ENCODE measurements at places on chromosomes 6 and 20. TPM values are rescaled to one million over a fixed set of nuclear protein-coding genes. Genes with fewer than 3 reads are reported as not detected.
A peak's percentile ranks its signal among the peaks of the same experiment; 100 is the strongest.

DNA sequence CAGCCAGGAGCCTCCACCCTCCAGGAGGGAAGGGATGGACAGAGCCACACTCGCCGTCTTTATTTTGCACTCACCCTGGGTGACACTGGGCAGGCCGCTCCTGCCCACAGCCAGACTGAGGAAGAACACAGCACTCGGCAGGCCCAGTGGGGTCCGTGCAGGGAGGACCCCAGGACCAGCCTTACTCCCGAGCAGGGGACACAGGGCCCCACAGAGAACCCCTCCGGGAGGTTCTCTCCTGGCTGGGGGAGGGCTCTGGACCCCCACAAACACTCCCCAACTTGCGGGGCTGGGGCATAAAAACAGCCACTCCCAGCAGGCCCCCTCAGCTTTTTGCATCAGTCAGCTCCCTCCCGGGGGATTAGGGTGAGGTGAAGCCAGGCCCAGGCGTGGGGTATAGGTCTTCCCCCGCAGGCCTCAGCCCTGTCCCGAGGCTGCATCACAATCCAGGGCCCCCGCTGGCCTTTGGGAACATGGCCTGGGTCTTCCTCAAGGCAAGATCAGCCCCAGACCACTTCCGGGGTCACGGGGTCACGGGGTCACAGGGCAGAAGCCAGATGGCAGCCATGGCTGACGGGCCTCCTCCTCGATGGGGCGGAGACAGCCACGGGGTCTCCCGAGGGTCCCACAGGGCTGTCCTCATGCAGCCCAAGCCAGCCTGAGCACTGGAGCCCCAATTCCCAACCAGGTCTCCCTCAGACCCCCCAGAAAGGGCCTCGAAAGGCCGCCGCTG is 3.2 kb downstream of the TNFRSF6B start:
- no peak for DNase-seq

DNA sequence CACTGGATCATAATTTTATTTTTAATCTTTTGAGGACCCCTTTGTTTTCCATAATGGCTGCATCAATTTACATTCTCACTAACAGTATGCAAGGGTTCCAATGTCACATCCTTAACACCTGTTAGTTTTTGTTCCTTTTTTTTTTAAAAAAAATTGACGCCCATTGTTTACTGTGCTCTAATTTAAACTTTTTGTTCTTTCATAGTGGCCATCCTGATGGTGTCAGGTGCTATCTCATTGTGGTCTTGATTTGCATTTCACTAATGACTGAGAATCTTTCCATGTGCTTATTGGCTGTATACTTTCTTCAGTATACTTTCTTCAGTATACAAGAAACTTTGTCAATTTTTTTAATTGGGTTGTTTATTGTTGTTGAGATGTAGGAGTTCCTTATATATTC is 347.0 kb downstream of the RNGTT start:
- no peak for DNase-seq

Gene SALL4
- total RNA-seq: 2.7 TPM

DNA sequence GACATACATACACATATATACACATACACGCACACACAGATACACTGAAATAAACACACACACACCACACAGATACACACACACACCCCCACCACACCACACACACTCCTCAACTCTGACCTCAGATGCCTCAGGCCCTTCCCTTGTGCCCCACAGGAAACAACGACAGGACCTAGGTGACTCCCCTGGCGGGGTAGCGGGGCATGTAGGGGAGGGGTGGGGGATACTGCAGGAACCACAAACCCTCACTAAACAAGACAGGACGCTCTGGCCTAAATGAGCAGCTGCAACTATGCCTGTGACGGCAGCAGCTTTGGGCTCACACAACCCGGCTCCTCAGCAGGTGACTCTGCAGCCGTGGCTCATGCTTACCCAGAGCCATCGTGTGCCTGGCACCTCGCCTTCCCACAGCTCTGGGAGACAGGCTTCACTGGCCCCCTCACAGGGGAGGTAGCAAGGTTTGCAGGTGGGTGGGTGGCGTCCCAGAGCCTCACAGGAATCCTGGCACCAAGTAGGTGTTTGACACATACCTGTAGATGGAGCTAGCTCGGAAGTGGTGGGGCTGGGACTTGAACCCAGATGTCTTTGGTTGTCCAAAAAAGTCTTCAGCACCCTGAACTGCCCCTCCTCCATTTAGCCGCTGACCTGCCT is 100.8 kb downstream of the GRM4 start:
- no peak for DNase-seq

DNA sequence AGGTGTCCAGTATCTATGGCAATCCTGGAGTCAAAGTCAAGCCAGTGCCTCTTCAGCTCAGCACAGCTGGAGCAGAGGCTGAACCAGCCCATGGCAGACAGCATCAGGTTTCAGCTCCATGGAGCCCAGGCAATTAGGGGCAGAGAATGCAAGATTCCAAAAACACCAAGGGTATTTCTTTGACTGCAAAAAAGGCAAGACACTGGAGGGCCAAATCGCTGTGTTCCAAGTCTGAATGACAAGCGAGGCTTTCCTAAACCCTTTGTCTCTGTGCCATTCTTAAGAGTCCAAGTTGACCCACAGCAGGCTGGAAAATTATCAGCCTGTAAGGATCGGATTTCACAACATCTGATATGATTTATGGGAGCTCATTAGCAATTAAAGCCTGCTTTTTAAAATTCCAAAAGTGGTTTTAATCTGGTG is 49.7 kb upstream of the TGM3 start:
- DNase-seq: no peak

- DNase-seq: no peak
These were observed 532.7 kb downstream of the BCKDHB start for GRCh38 chr6:80639181-80639629.

- DNase-seq: no peak
These were observed 137.2 kb upstream of the INSM1 start for GRCh38 chr20:20230741-20231140.

Gene MICA
- 7.0 TPM for total RNA-seq

Gene ELOVL2
- total RNA-seq: 0.59 TPM

DNA sequence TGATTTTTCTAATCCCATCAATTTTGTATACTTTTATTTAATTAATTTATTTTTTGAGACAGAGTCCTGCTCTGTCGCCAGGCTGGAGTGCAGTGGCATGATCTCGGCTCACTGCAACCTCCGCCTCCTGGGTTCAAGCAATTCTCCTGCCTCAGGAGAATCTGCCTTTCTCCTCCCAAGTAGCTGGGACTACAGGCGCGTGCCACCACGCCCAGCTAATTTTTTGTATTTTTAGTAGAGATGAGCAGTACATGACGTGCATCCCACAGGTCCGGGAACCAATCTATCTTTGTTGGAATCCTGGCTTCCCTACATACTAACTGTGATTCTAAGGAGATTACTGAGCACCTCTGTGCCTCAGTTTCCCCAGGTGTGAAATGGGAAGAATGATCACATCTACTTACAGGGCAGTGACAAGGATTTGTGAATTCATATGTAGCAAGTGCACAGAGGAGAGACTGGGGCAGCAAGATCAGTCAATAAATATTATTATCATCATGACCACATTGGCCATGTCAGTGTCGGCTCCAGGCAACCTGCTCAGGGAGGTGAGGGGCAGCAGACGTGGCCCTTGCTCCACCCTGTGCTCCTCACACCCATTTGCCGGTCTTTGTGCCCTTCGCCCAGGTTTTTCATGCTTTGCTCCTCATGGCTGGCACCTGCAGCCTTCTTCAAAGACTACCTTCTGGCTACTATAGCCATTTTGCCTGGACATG is 22.1 kb downstream of the CYP24A1 start:
- no peak for DNase-seq

Gene PREP
- 35.0 TPM for total RNA-seq

GRCh38 chr20:51419646-51420045 is 122.9 kb downstream of the NFATC2 start:
- no peak for DNase-seq

DNA sequence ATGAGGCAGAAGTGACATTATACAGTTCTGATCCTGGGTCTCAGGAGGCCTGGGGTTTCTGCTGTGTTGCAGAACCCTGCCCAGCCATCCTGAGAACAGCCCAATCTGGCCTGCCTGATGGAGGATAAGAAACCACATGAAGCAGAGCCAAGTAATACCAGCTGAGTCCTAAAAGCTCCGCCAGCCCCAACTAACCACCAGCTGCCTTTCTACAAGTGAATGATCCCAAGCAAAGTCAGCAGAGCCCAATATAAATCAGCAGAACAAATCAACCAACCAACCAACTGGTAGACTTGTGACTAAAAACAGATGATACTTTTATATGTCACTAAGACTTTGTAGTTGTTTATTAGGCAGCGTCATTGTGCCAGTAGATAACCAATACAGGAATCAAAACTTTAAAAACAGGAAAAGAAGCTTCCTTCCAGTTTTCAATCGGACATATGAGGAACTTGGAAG is 52.1 kb downstream of the SNX5 start:
- peak; percentile 22 for DNase-seq

- peak; percentile 89 for DNase-seq
These were observed 2.1 kb downstream of the GABRR2 start for GRCh38 chr6:89313006-89313405.

DNA sequence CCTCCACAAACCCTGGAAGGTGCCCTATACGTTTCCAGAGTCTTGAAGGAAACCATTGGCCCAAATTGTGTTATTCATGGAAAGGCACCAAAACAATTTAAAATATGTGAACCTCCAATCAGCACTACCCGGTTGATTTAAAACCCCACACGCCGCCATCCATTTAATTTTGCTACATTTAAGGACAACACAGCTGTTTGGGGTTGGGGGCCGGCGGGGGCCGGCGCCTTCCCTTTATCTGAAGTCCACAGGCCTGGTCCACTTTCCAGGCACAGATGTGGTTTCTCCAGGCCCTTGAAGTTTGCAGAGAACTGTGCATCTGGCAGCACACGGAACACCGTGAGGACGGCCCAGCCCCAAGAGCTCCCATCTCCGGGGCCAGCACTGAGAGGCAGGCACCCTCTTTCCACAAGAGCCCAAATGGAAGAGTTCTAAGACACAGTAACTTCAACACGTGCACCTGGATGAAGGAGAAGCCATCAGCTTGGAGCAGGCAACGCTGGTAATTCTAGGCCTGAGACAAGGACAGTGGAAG is 16.8 kb upstream of the FRMD1 start:
- DNase-seq: no peak

GRCh38 chr6:128307671-128308070 is 212.7 kb downstream of the PTPRK start:
- no peak for DNase-seq

DNA sequence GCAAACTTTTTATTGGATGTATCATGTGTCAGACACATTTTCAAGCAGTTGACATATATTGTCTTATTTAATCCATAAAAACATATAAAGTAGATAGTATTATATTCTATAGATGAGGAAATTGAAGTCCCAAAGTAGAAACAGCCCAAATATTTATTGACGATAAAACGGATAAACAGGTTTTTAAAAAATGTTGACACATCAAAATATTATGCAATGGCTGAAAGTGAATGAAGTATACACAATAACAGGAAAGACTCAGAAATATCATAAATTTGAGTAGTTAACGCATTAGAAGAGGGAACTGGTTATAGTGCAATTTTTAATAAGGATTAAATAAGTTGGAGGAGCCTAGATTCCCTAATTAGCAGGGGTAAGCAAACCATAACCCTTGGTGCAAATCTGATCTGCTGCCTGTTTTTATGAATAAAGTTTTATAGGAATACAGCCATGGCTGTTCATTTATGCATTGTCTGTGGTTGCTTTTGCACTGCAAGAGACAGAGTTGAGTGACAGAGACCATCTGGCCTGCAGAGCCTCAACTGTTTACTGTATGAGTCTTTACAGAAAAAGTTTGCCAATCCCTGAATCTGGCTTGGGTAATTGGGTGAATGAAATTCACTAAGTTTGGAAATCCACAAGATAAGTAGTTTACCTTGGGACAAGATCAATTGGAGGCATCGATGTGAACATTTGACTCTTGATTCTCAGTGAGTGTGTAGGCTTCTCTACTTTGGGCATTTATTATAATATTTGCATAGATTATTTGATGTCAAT is 50.6 kb upstream of the EXOC2 start:
- DNase-seq: no peak

Gene FBXO30
- total RNA-seq: 20.2 TPM

Gene NHSL1
- total RNA-seq: 21.6 TPM

Gene VSX1
- 0.10 TPM for total RNA-seq

DNA sequence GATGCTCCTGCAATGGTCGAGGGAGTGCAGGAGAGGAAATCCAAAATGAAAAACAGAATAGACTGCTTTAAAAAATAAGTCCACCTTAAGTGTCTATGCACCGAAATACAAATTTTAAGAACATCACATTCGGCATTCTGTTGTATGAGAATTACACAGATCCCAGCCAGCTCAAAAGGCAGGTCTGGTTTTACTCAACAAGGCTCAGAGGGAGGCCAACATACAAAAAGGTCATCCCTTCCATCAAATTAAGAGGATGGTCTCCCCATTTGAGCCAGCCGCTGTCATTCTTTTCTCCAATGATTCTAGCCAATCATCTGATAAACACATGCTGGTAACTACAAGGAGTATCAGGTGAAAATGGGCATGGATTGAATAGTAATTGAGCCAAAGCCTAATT is 7.9 kb downstream of the ATXN1 start:
- DNase-seq: no peak

Gene SCRT2
- not detected for total RNA-seq

GRCh38 chr6:99165838-99166237 is 183.6 kb downstream of the FAXC start:
- no peak for DNase-seq

Gene ABT1
- total RNA-seq: 12.3 TPM

DNA sequence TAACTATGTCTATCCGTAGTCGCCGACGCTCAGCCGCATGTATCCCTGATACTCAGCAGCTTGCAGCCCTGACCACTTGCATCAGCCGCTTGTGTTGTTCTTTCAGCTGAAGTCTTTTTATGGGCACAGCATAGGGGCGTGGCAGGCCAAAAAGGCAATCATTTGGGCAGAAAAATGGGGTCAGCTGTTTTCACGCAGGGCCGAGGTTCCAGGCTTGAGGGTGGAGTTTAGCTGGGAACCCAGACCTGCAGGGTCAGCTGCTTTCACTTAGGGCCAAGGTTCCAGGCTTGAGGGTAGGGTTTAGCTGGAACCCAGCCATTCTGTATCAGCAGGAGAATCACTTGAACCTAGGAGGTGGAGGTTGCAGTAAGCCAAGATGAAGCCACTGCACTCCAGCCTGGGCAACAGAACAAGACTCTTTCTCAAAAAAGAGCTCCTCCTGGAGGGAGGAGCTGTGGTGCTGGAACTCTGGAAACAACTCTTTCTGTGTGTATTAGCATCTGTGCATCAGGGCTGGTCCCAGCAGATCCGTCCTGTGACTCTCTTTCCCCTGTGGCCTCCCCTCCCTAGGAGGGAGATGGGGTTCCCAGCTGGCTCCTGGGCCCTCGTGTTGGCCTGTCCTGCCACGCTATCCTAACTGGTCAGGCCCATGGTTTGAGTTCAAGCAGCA is 56.9 kb upstream of the PRND start:
- DNase-seq: no peak

DNA sequence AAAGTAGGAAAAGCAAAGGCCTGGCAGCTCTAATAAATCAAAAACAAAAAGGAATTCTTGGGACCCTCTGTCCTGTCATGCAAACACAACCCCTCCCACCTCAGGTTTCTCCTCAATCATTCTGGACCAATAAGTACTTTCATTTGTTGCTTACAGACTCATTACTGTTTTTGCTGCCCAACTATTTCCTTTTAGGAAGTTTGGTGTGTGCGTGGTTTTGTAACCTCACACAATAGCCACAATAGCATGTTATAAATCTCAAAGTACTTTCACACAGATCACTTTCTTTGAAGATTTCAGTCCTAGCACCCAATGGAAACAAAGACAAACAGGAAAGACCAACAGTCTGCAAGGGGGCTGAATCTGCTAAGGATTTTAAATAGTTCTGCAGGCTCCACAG is 4.5 kb downstream of the MRPL14 start:
- no peak for DNase-seq

Gene VARS1
- total RNA-seq: 29.1 TPM

Gene WFDC13
- not detected for total RNA-seq
